Right ventricle myocardium superior (tissue), 1 donor: ENCODE measurements at places on chromosomes 12 and 14.

DNA sequence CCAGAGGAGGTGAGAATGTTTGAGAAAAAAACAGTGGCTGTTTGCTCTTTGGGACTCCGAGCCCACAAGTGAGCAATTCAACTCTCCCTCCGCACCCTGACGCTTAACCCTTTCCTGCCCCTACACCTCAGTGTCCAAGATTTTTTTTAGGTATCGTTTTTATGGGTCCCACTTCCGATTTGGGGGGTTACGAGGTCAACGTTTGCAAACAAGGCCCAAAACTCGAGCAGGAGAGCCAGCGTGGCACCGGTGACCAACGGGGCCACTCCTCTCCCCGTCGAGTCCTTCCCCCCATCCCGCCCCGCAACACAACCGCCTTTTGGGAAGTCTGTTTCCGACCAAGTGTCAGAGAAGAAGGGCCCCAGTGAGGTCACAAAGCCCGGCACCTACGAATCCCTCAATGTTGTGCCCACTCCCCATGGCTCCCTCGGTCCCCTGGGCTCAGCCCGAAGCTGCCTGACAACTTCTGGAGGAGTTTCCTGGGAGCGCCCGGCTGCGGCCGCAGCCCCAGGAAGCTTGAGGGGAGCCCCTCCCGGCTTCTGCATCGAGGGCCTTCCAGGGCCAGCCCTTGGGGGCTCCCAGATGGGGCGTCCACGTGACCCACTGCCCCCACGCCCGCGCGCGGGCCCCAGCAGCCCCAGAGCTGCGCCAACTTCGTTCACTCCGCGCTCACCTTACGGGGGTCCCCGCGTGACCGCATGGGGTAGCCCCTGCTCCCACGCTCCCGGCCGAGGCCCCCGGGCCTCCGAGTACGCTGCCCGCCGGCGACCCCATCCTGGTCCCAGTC is 1.2 kb downstream of the CDK2AP1 start:
- DNase-seq, result peak; percentile 58

- DNase-seq, result no peak
These were observed 9.1 kb downstream of the GATC start for GRCh38 chr12:120455302-120455701.

DNA sequence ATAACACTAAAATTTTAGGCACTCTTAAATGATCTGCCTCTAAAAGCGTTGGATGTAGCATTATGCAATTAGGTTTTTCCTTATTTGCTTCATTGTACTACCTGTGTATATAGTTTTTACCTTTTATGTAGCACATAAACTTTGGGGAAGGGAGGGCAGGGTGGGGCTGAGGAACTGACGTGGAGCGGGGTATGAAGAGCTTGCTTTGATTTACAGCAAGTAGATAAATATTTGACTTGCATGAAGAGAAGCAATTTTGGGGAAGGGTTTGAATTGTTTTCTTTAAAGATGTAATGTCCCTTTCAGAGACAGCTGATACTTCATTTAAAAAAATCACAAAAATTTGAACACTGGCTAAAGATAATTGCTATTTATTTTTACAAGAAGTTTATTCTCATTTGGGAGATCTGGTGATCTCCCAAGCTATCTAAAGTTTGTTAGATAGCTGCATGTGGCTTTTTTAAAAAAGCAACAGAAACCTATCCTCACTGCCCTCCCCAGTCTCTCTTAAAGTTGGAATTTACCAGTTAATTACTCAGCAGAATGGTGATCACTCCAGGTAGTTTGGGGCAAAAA is 4.1 kb downstream of the CDKN1B start:
- DNase-seq, result no peak

DNA sequence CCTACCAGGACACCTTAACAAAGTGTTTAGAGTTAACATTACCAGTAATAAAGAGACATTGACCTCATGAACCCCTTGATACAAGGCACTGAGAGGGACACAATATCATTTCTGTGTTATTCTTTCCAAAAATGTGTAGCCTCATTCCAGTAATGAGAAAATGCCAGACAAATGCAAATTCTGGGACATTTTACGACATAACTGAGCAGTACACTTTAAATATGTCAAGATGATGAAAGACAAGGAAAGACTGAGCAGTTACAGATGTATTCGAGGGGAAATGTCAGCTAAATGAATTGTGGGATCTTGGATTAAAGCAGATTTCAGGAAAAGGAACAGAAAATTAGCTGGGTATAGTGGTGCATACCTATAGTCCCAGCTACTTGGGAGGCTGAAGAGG is 255.6 kb downstream of the ERC1 start:
- DNase-seq, result no peak

GRCh38 chr12:583251-583869 is 79.9 kb downstream of the NINJ2 start:
- DNase-seq, result peak; percentile 83

DNA sequence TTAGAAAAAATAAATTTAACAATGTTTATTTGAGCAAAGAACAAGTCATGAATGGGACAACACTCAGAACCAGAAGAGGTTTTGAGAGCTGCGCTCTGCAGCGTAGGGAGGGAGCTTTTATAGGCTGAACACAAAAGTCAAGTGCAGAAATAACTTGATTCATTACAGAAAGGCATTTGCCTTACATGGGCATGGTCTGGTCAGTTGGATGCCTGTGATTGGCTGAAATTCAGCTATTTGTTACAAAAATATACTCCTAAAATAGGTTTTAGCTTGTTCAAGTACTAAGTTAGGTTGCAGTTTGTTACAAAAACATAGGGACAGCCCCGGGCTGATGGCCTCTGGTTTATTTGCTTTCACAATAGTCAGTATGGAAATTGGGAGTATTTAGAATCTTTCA is 118.0 kb downstream of the NUAK1 start:
- DNase-seq, result no peak

- no peak for DNase-seq
These were observed 132.2 kb upstream of the NUDT4 start for GRCh38 chr12:93245543-93245942.

DNA sequence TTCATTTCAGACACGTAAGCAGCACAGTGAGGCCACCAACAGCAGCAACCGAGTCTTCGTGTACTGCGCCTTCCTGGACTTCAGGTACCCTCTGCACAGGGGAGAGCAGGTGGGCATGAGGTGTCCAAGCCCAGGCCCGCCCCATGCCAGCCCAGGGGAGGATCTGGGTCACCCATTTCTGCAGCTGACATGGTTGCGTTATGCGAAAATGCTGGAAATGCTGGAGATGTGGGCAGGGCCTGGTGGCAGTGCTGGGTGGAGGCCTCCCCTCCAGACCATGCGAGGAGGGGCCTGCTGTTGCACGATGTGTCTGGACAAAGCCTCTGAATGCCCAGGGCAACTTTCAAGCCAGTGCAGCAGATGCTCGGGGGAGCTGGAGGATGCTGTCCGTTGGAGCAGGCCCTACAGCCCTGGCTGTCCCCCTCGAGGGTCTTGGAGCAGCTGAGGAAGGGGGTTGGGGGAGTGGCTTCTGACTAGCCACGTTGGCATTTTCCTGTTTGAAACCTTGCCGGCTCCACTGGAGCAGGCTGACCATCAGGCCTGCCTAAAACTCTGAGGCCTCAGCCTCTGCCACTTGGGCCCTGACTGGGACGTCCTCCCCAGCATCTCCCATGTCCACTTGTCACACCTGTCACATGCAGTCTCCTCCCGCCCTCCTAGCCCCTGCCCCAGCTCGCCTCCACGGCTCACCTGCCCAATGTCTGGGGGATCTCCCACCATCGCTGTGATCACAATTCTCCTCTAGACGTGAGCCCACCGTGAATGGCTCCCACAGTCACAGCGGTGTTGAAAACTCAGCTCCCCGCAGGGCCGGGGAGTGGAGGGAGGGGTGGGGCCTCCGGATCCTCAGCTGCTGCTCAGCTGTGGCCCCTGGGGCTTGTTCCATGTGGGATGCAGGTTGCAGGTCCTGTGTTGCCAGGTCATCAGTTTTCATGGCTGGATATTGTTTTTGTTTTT is 123.4 kb downstream of the ADGRD1 start:
- DNase-seq, result no peak

- no peak for DNase-seq
These were observed 525 bp upstream of the GPR68 start for GRCh38 chr14:91245029-91245428.

- no peak for DNase-seq
These were observed 440.4 kb downstream of the ADAMTS20 start for GRCh38 chr12:43111608-43112007.

DNA sequence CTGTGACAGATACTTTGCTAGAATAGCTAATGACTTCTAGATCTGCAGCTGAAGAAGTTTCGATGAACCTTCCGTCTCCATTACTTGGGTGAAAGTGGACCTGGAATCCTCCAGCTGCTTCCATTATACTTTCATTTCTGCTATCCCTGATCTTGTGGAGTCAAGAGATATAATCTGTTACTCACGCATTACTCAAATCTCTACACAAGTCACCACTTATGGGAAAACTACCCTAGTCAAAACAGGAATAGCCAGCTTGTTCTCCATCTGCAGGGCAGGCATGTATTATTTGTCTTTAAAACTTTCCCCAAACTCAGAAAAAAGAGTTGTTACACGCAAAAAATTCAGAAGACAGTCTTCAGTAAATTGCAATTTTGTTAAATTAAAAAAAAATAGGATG is 2.8 kb upstream of the KTN1 start:
- DNase-seq, result no peak

- no peak for DNase-seq
These were observed 38.9 kb downstream of the RASSF8 start for GRCh38 chr12:25997201-25997963.

DNA sequence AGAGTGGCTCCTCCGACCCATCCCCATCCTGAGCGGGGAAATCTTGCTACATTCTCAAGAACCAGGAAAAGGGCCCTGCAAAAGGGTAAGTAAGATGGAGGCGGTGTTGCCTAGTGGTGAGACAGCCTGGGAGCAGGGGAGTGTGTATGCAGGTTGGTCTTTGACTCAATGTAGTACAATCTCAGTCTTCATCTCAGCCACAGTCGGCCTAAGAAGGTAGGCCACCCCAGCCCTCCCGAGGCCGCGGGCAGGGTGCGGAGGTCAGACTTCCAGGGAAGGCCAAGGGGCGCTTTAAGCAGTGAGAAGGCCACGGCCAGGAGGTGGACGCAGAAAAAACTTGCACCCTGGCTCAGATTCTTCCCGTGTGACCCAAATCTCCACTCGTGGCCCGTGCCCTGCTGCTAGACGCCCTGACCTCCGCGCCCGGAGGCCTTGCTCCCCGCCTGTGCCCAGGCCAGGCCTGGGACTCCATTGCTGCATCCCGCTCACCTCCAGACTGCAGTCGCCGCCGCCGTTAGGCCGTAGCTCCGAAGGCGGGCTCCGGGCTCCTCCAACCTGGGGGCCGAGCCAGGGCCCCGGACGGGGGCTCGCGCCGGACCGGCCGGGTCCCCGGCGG is 435 bp downstream of the FOXM1 start:
- DNase-seq, result peak; percentile 47

DNA sequence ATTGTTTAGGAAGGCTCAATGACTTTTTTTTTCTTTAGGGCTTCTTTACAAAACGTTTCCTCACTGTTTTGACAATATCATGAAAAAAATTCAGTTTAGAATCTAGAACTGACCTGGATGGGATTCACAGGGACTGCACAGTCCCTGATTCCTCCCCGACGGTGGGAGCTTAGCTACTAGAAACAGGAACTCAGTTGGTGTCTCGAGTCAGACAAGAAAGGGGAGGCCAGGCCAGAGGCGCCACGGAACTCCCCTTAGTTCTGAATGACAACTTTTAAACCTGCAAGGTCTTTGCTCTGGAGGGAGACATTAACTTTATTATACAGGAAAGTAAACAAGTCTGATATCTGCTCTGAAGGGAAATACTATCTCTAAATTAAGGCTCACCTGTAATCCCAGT is 45.4 kb upstream of the SRP54 start:
- no peak for DNase-seq

GRCh38 chr14:98292191-98292590 is 979.8 kb downstream of the BCL11B start:
- no peak for DNase-seq

DNA sequence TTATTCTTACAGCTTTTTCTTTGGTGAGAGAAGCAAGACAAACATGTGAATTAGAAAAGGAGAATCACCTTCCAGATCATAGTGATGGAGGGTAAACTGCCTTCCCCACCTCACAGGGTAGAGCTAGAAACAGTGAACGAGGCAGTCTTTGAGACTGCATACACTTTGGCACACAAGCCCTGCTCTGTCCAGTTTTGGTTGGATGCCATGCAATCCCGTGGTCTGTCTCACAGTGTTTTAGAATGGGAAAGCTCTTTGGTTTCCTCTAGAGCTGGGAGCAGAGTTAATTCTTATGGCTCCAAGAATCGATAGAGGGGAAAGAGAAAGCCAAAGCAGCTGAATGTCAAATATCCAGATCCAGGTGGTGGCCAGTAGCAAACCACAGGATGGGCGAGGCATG is 21.9 kb downstream of the TDP1 start:
- DNase-seq, result no peak

GRCh38 chr14:57390806-57391516 is 575 bp downstream of the NAA30 start:
- DNase-seq, result peak; percentile 53

GRCh38 chr12:25598956-25599355 is 45.9 kb upstream of the LMNTD1 start:
- no peak for DNase-seq

DNA sequence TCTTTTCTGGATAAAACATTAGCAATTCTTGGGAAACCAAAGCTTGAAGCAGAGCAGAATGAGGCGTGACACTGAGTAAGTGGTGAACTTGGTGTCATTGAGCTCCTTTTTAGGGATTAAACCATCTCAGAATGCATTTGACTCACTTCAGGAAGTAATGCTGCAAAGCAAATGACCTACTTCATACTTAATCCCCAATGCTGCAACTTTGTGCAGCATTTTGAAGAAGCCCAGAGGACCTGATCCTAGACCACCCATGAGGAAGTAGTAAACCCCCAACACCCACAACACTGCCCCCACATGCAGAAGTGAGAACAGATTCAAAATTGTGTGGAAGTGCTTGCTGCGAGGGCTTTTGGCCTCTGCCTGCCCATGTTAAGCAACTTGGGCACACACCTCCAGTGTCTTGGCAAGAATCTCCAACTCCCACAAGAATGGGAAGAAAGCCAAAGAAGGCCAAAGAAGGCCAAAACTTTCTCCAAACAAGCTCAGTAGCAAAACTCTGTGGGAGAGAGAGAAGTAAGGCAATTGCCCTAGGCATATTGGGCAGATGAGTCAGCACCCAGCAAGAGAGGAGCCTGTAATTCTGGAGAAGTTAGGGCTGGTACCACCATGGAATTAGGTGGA is 69.2 kb upstream of the ETV6 start:
- no peak for DNase-seq
